H9 (cell line): ENCODE measurements at places on chromosomes 4 and X.

DNA sequence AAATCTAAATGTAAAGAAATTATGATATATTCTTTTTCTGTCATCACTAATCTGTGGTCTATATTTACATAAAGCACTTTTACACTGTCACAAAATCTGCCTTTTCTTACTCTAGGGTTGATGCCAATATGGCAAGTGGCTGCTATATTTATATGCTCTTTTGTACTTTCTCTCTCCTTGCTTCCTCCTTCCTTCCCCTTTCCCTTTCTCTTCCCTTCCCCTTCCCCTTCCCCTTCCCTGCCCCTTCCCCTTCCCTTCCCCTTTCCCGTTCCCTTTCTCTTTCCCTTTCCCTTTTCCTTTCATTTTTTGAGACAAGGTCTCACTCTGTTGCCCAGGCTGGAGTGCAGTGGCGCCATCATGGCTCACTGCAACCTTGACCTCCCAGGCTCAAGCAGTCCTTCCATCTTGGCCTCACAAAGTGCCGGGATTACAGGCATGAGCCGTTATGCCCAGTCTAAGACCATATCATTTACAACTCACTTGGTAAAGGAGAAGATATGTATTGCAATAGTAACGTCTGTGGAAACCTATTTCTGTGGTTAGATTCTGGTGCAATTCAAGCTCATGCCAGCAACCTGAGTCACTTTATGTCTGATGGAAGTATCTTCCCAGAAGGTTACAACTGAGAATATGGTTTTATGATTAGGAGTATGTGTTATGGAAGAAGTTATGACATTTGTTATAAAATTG, 13.9 kb upstream of the PLAC8 start:
- no peak for DNase-seq

- DNase-seq, result no peak
Measured at GRCh38 chrX:107738768-107739167, 36.8 kb downstream of the TSC22D3 start.

- DNase-seq, result no peak
Measured at GRCh38 chr4:52957220-52957686, 95.1 kb downstream of the RASL11B start.

DNA sequence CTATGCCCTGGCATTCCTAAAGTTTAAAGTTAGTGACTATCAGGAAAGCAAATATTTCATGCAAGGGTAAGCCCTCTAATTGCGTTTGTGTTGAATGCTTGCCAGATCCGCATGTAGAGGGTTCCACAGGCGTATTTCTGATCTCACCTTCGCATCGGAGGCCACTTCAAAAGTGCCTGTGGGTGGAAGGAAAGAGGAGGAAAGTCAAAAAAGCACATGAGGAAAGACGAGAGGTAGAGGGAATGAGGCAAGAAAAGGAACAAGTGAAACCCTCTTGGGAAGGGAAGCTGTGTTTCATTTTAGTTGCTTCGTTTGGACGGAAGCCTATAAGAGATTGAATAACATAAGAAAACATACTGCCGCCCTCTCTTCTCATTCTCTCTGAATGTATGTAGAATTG, 628.8 kb downstream of the SPRY1 start:
- DNase-seq, result no peak

DNA sequence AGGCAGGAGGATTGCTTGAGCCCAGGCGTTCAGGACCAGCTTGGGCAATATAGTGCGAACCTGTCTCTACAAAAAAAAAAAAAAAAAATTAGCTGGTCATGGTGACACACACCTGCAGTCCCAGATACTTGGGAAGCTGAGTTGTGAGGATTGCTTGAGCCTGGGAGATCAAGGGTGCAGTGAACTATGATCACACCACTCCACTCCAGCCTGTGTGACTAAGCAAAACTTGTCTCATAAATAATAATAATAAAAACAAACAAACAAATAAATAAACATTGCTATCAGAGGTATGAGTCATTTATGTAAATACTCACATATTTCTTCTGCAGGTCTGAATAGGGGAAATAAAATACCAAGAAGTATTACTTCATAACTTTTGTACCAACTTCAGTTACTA, 1372.7 kb upstream of the AGA start:
- DNase-seq, result no peak

DNA sequence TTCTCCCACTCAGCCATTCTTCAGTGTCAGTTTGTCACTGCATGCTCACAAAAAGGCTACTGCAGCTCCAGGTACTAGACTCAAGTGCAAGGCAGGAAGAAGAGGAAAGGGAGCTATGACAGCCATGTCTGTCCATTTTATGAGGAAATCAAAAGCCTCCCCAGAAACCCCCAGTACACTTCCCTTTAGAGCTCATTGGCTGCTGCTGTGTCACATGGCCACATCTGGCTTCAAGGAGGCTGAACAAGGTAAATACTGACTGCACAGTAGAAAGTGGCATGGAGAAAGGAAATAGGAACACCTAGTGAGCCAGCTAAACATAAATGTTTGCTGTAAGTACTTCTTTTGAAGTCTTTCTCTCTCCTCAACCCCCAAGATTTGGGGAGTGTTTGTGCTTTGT, 67.2 kb upstream of the FRAS1 start:
- DNase-seq, result no peak

DNA sequence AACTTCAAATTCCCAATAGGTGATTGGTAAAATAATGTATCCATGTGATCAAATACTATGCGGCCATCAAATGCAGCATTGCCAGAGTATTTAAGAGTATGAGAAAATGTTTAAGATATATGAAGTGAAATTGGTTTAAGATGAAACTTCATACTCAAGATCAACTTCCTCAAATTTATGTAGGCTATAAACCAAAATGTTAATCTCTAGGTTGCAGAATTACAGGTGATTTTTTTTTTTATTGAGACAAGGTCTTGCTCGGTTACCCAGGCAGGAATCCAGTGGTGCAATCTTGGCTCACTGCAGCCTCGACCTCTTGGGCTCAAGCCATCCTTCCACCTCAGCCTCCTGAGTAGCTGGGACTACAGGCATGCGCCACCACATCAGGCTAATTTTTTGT, 25.3 kb downstream of the ACSL4 start:
- no peak for DNase-seq

DNA sequence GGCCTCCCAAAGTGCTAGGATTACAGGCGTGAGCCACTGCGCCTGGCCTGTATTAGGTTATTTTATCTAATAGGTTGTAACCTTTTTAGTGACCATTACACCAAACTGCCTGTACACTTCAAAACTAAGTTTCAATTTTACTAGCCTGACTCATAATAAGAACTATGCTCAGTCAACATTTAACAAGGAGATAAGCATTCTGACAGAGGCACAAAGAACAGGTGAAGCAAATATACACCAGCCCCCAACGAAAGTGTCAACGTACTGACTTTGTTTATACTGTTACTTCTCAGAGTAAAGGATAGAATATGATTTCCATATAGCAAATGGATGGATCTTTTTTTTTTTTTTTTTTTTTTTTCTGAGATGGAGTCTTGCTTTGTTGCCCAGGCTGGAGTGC, 62.8 kb downstream of the SHISA3 start:
- no peak for DNase-seq

- DNase-seq, result no peak
Measured at GRCh38 chr4:79198951-79199587, 126.8 kb downstream of the NAA11 start.
